ENCODE measurements at places on chromosomes 16 and 17.

- no peak for DNase-seq
Measured at GRCh38 chr16:81465375-81465943, 20.9 kb downstream of the CMIP start.

- no peak for DNase-seq
Measured at GRCh38 chr17:65742403-65743307, 181.2 kb upstream of the AXIN2 start.

- DNase-seq: no peak
Measured at GRCh38 chr17:33171931-33172330, 121.2 kb downstream of the ASIC2 start.

DNA sequence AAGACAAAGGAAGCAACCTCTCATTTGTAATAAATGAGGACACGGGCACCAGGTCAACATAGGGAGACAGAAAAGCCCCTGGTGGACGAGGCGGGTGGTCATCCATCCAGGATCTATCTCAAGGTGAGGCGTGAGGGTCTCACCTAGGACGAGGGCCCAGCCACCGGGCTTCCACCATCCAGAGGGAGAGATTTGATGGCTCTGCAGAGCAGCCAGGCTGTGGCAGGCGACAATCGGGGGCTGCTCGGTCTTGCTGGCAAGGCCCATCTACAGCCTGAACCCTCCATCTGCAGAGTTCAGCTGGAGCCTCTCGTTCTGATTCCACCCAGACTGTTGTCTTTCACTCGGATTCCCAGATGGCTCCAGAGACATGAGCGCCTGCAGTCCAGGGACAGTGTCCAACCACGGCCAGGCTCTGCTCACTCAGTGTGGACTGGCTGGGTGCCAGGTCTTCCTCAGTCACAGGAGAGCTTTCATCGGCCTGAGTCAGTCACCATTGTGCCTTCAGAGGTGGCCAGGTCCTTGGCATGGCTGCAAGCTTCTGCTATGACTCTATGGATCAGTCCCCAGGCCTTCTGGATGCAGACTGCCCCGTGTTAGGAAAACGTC lies 5.9 kb downstream of the LITAFD start:
- no peak for DNase-seq

DNA sequence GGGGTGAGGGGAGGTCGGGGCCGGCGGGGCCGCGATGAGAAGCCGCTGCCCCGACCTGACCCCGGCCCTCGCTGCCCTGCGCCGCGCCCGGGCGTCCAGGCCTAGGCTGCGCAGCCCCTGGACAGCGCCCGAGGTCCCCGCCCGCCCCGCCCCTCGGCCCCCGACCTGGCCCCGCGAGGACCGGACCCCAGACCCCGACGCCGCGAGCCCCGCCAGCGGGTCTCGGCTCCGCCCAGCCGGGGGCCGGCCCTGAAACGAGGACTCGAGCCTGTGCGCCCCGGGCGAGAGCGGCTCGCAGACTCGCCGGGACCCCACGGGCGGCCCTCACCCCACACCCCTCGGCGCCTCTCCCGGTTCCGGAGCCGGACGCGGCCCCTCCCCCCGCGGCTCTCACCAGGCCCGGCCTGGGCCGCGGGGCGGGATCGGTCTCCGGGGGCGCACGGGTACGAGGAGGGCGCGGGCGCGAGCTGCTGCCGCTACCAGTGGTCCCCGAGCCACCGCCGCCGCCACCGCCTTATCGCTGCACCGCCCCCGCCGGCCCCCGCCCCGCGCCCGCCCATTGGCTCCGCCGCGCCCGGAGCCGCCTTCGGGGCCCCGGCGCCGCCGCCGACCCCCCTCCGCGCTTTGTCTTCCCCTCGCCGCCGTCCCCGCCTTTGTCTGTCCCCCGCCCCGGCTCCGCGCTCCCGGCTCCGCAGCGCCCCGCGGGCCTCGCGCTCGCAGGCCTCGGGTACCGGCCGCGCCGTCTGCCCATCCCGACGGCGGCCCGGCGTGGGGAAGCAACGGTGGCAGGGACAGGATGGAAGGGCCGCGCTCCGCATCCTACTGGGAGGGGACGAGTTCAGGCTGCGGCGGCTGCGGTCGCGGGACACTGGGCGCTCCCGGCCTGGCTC lies at the start of gene LIMD2:
Gene LIMD2, minus strand, starts transcription at position 488 of the 890 bp plus-strand sequence. CDS start 827 bp downstream, outside the sequence.
- DNase-seq: peak; percentile 78

DNA sequence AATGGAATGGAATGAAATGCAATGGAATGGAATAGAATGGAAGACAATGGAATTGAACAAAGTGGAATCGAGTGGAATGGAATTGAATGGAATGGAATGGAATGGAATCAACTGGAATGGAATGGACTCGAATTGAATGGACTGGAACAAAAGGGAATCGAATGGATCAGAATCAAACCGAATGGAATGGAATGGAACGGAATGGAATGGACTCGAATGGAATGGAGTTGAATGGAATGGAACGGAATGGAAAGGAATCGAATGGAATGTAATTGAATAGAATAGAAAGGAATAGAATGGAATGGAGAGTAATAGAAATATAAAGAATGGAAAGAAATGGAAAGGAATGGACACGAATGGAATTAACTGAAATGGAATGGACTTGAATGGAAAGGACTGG lies 475.2 kb upstream of the WSB1 start:
- DNase-seq: no peak

DNA sequence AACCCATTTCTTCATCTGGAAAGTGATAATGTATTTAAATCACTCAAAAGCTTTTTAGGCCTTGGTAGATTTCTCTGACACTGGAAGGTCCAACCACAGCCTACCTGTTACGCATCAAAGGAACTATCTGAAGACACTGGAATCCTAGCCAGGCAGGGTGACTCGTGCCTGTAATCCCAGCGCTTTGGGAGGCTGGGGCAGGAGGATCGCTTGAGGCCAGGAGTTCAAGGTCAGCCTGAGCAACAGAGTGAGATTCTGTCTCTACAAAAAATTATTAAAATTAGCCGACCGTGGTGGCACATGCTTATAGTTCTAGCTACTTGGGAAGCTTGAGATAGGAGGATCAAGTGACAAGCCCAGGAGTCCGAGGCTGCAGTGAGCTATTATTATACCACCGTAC lies 18.4 kb upstream of the G6PC1 start:
- DNase-seq: no peak

GRCh38 chr17:61756561-61756960 lies 106.8 kb downstream of the BRIP1 start:
- DNase-seq: no peak

DNA sequence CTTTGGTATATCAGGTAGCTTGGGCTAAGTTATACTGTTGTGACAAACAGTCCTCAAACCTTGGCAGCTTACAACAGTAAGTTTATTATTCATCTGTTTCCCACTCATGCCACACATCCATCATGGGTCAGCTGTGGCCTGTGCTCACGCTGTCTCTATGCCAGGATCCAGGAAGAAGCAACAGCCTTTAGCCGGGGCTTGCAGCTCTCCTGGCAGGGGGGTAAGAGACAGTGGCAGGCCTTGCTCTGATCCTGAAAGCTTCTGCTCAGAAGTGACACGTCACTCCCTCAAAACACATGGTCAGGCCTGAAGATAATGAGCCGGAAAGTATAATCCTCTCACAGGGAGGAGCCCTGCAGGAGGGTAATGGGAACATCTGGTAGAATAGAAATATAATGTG lies 377.6 kb downstream of the CPPED1 start:
- DNase-seq: no peak

- DNase-seq: no peak
Measured at GRCh38 chr16:17784073-17784472, 313.3 kb upstream of the XYLT1 start.

DNA sequence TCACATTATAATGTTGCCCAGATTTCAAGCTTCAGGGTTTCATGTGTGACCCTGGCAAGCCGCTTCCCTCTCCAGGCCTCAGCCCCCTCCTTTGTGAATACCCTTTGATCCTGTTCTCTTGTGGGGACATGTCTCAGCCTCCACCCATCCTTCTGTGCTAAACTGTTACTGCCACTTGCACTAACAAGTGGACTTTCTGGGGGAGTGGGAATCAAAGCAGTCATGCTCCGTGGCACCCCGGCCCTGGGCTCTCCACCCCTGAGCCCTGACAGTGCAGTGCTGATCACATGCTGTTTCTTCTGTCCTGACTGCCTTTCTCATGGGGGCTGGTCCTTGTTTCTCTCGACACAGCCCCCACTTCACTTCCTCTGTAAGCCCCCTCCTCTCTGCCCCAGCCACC lies 9.7 kb upstream of the DCAF7 start:
- no peak for DNase-seq

DNA sequence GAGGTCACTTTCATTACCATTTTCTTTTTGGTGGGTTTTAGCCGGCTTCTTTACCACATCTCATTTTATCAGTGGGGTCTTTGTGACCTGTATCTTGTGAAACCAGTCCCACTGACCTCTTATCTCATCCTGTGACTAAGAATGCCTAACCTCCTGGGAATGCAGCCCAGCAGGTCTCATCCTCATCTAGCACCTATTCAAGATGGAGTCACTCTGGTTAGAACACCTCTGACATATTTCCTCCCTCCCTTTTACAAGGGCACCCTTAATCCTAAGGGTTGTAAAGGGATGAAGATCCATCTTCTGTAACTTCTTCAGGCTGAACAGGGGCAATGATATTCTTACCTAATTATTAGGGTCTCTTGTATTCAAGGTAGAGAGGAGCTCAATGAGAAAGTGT lies 107.9 kb upstream of the HAS3 start:
- no peak for DNase-seq

DNA sequence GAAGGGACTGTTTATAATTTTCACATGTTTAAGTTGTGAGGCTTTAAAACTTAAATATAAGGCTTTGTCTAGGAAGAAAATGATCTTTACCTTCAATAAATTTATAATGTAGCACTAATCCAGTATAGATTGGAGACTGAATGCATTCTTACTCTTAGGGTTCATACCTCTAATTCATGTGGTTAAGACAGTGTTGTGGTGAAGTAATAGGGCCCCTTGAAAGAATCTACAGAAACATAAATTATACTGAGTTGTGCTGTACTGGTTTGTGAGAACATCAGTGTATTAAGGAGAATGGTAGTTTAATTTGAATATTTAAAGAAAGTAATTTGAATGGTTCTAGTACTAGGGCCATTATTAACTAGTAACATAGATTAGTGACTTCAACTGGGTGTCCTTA lies 13.7 kb downstream of the HAPSTR1 start:
- DNase-seq: no peak

GRCh38 chr17:33436321-33436720 lies 143.2 kb upstream of the ASIC2 start:
- DNase-seq: no peak

DNA sequence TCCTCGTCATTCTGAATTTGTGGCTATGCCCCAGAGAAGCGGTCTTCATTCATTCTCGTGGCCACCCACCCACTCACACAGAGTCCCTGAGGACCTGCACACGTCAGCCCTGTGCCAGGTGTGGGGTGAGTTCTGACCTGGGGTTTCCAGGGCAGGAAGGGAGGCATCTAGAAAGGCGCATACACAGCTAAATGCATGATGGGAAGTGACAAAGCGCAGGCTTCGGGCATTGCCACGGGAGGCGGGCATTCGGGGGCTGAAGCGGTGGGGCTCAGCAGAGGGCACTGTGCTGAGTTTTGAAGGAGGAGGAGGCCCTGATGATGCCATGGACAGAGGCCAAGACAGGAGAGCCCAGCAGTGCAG lies 10.9 kb downstream of the UBALD2 start:
- DNase-seq: no peak

- DNase-seq: no peak
Measured at GRCh38 chr17:49914096-49914490, 54.9 kb upstream of the DLX4 start.

DNA sequence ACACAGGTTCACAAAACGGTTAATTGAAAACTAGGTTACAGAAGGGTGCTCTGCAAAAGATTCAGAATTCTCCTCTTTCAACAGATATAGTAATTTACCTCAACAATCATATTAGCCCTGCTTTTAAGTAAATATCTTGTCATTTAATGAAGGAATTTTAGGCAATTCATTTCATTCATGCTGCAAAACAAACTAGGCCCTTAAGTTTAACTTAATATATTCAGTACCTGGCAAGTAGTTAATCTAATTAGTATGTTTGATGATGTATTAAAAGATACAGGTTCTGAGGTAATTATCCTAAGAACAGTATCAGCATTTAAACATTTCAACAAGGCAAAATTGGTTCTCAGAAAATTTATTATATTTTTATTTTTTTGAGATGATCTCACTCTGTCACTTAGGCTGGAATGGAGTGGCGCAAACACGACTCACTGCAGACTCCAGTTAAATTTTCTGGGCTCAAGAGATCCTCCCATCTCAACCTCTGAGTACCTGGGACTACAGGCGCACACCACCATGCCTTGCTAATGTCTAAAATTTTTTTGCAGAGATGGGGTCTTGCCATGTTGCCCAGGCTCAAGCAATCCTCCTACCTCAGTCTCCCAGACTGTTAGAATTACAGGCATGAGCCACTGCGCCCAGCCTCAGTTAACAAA lies 44.9 kb downstream of the SMURF2 start:
- DNase-seq: no peak

DNA sequence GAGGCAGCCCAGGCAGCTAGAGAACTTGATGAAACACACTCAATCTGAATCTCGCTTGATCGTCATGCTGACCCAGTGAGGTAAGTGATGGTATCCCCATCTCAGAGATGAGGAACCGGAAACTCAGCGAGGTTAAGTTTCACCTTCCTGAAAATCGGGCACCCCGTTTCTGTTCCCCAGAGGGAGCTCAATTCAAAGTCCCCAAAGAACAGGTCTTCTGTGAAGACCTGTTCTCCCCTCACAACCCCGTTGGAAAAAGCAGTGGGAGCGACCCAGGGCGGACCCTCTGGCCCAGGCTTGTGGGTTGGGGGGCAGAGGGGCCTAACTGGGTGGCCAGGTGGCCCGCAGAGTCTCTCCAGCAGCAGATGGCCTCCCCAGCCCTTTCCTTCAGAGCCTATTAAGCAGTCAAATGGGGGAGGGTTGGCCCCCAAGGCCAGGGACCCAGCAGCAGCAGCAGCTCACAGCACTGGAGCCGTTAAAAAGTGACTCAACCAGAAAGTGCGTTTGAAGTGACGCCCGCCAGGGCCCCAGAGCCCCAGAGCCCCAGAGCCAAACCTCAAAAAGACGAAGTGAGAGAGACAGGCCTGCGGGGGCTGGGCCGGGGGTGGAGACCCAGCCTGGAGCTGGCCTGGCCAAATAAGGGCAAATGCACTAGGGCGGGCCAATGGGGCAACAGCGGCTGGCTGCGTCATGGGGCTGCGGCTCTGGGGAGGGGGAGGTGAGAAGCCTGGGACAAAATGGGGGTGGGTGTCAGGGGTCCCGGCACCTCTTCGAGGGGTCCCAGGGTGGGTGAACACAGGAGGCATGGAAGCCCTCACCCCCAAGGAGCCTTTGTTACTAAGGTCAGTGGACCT lies 9.2 kb upstream of the TSPOAP1 start:
- DNase-seq: peak; percentile 80

GRCh38 chr16:67202426-67202825 lies 3.5 kb downstream of the ELMO3 start:
- no peak for DNase-seq

- no peak for DNase-seq
Measured at GRCh38 chr16:12395268-12395667, 408.4 kb downstream of the CPPED1 start.

GRCh38 chr17:40068584-40068916 lies 5.8 kb downstream of the THRA start:
- no peak for DNase-seq

GRCh38 chr17:57482657-57483056 lies 226.3 kb downstream of the MSI2 start:
- DNase-seq: no peak

GRCh38 chr16:3089717-3090592 lies 9.1 kb downstream of the ZSCAN10 start:
- DNase-seq: no peak

- no peak for DNase-seq
Measured at GRCh38 chr16:3401719-3402397, 843 bp downstream of the ZNF174 start.

GRCh38 chr17:9273428-9274391 lies 252.4 kb downstream of the NTN1 start:
- DNase-seq: no peak

- no peak for DNase-seq
Measured at GRCh38 chr16:52283584-52284375, 263.2 kb downstream of the TOX3 start.

All from stimulated activated CD8-positive, alpha-beta memory T cell treated with anti-CD3 and anti-CD28 coated beads, Interleukin-2, amount 100 ng/mL, for 1 hour (primary cell).